Activated CD8-positive, alpha-beta memory T cell treated with anti-CD3 and anti-CD28 coated beads, Interleukin-2, amount 50 U/mL, for 48 hours (primary cell): ENCODE measurements at places on chromosomes 13 and 19.

GRCh38 chr13:42996584-42996983, 4.5 kb upstream of the EPSTI1 start:
- no peak for DNase-seq

DNA sequence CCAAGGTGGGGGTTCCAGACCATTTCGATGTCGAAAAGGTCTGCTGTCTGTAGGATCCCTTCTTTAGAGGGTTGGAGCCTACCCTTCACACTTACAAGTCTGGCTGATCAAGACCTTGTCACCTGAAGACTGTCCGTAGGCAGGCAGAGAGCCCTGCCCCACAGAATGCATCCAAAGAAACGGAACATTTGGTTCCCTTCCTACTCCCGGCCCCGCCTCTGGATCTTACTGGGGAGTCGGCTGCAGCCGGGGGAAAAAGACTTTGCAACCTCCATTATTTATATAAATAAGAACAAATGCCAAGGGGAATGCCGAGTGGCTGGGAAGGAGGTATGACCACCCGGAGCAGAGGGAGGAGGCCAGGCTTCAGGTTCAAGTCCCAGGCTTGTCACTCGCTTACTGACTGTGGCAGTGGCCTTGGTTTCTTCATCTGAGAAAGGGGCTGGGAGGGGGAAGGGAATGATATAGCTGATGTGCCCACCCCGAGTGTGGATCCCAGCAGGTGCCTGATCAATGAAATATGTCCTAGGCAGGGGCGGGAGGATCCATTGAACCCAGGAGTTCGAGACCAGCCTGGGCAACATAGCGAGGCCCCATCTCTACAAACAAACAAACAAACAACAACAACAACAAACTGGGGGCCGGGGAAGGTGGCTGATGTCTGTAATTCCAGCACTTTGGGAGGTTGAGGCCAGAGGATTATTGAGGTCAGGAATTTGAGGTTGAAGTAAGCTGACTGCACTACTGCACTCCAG, 48.7 kb downstream of the RFX2 start:
- peak; percentile 45 for DNase-seq

DNA sequence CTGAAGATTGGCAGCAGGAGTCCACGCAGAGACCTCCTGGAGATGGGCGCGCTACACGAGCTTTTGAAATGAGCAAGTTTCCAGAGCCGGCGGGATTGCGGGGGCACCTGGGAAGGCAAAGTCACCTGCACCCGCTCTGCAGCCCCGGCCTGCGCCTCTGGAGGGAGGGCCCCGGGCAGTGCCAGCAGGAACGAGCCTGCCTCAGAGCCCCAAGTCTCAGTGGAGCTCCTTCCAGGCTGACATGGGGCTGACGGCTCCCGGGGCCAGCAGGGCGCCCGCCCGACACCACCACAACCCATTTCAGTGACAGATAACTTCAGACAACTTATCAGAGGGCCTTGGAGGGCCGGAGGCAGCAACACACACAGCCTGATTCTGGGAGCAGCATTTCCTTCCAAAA, 45.0 kb downstream of the RASA3 start:
- peak; percentile 38 for DNase-seq

GRCh38 chr19:788686-788982, 8.6 kb upstream of the PTBP1 start:
- no peak for DNase-seq

- no peak for DNase-seq
These were observed 76.6 kb upstream of the SPATA13 start for GRCh38 chr13:24083722-24084421.

GRCh38 chr13:87080100-87080779, 590.9 kb upstream of the SLITRK5 start:
- DNase-seq = no peak

DNA sequence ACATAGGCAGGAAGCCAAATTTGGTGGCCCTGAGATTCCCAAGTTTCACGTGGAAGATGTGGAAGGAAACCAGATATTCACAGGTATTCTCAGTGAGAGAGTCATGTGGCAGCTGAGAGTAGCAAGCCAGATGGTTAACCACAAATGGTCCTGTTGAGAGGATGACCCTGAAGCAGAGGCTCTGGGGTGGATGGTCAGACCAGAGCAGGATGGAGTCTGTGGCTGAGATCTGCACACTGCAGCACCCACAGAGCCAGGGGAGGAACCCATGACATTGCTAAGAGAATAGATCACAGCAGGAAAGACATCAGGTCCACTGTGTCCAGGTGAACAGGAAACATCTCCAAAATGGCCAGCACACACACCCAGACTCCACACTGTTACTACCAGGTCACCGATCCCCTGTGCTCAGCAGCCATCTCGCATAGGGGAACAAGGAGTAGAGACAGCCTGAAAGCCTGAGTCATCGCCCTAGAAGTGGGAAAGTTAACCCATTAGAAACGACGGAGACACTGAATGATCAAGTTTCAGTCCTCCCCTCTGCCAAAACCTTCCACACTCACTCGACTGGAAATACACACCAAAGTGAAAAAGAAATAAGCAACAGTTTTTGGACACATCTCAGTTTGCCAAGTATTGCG, 160.0 kb downstream of the RBM26 start:
- no peak for DNase-seq

- no peak for DNase-seq
These were observed 82.8 kb upstream of the MRI1 start for GRCh38 chr19:13681509-13681908.

DNA sequence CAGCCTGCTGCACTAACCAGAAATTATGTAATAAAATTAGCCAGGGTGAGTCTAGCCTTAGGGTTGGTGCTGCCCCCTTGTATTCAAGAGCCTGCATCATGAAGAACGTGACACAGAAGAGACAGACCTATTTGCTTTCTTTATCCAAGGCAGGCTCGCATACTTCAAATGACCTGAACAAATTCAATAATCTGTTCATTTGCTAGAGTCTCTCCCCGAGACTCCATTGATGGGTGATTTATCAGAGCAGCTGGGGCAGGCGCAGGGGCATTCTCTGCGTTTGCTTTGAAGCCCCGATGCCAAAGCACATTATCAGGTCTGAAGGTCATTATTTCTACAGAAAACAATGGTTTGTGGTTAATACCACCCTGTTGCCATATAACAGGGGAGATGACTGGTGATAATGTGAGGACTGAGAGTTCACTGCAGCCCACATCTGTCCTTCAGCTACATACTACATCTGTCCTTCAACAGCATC, 520.3 kb downstream of the DIAPH3 start:
- DNase-seq = no peak

DNA sequence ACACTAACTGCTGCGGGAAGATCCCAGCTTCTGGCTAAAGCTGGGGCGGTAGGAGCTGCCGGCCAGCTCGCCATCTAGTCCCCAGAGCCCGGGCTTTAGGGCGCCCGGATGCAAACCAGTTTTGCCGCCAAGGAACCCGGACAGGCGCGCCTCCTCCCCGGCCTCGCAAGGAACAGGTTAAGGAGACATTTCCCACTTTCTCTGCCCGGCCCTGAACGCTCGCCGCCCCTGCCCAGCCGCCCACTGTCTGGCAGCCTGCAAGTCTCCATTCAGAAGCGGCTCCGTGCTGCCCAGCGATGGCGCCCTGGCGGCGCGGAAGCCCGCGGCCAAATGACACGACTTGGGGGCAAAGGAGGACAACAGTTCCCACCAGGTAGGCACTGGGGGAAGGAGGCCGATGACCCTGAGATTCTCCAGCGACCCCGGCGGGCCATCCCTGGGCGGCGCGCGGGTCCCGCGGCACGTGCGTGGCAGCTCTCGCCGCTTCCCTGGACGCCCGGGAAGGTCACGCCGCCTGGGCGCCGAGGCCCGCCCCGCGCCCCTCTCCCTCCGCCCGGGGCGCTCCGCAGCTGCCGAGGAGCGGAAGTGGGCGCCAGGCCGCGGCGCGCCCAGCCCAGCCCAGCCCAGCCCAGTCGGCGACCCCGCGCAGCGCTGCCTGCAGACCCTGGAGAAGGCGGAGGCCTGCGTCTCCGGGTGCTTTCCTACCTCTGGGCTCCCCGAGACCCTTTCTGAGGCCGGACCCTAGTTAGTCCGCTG, 42.2 kb upstream of the HNRNPA1L2 start:
- peak; percentile 64 for DNase-seq

DNA sequence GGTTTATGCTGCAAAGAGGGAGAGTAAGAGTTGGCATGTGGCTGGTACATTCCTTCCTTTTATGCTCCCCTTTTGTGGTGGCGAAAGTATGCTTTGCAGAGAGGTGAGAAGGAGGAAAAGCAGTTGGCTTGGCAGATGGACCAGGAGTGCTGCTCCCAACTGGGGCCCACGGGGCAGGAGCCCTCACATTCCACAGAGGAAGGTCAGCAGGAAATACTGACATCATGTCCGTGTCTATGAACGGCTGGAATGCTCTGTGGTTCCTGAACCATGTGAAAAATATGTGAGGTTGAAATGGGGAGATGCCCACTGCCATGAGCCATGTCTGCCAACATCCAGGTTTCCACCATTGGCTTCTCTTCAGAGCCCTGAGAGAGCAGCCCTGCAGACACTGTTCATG, 33.3 kb upstream of the GAS6 start:
- no peak for DNase-seq

GRCh38 chr13:109834973-109835720, 48.8 kb upstream of the IRS2 start:
- DNase-seq = no peak

- peak; percentile 89 for DNase-seq
These were observed at the start of gene ZNF296 for GRCh38 chr19:45076029-45076850. ZNF296 (minus strand) TSS chr19:45076478; CDS start chr19:45076373, 105 bp downstream.

DNA sequence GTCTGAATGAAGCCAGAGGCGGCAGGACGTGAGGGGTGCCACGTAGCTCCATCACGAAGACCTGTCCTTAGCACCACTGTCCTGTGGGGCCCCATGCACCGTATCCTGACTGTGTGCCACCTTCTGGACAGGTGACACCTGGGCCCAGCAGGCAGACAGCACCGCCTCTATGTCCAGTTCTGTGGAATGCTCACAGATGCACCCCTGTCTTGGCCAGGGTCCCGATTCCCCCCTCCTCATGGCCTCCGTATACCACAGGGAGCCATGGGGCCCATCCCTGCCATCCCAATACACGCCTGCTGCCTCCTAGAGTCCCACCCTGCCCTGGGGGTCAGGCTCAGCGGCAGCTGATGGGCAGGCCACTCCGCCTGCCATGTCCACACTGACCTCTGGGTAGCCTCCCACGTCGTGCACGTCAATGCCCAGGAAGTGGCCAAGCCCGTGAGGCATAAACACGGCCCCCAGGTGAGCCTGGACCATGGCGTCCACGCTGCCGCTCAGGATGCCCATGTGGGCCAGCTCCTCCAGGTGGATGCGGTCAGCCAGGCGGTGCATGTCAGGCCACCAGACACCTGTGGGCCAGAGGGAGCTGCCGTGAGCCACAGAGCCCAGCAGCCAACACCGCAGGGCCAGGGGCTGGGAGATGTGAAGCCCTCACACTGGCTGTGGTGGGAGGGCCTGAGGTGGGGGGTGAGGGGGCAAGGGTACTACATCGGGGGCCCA, 17.6 kb downstream of the CEBPG start:
- no peak for DNase-seq

- no peak for DNase-seq
These were observed 90.6 kb downstream of the KL start for GRCh38 chr13:33106656-33107360.

DNA sequence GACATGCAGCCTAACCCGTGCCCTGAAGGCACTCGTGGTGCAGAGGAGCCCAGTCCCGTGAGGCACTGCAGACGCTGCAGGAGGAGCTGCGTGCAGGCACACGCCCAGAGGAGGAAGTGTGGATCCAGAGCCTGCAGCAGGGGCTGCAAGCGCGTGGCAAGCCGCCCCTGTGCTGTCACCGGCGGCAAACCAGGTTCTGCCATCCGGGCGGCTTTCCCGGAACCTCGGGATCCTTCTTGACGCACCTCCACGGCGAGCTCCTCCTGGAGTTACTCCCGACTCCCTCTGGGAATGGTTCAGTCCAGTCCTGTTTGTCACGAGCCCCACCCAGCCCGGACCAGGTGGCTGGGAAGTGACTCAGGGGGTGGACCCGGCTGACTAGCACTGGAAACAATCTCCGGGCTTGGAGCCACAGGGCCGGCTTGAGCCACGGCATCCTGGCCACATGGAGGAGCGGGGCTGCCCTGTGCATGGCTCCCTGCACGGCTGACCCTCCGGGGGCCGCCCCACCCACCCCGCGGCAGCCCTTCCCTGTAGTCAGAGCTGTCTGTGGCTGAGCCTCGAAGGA, 10.2 kb downstream of the DPP9 start:
- no peak for DNase-seq

GRCh38 chr19:16384688-16385087, 60.1 kb downstream of the KLF2 start:
- DNase-seq = no peak

- no peak for DNase-seq
These were observed 278.3 kb downstream of the KCTD12 start for GRCh38 chr13:76607866-76608265.

- DNase-seq = no peak
These were observed 35.2 kb upstream of the SLC7A10 start for GRCh38 chr19:33260628-33261418.

- no peak for DNase-seq
These were observed 135.1 kb downstream of the SIPA1L3 start for GRCh38 chr19:38042132-38042531.

GRCh38 chr13:24997367-24997967, 98.5 kb upstream of the PABPC3 start:
- no peak for DNase-seq

DNA sequence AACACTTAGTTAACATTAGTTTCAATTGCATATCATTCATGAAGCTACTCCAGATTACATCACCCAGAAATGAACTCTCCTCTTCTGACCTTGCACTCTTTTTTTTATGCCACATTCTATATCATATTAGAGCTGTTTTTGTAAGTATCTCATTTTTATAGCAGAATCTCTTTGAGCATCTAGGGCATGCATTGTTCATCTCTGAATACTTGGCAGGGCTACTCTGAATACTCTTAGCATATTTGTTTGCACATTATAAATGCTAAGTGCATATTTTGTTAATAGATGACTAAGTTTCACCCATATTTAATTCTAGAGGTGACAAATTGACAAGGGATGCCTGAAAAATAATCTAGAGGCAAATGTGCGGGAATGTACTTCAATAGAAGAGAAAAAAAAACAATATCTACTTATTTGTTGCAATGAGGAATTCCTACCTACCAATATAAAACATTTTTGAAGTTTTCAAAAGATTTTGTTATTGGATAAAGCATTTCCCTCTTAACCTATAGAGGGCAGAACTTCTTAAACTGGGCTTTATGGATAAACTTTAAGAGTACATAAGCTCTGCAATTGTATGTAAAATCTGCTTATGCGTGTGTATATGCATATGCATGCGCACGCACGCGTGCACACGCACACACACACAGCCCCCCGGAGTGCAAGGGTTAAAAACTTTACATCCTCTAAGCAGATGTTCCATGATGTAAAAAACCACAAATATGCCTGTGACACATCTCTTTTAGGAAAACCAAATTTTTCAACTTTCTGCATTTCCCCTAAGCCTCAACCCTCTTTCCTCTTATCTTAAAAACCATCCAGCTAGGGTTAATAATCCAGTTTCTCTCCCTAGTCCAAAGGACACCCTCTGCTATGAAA, 73.0 kb upstream of the OXGR1 start:
- DNase-seq = no peak

DNA sequence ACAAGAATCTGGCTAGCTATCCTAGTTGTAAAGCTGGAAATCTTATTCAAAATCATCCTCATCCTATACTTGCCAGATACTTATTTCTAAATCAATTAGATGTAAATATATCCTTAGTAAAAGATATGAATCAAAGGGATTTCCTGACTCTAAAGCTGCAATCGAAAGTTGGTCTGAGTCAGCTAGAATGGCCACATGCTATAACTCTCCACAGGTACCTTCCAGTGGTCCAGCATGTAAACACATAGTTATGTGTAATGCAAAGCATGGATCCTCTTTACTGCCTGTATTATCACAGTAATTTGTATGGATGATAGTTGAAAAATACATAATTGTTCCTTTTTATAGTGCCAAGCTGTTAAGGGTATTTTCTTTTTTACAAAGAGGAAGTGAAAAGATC, 27.4 kb downstream of the SLITRK6 start:
- DNase-seq = no peak

- DNase-seq = no peak
These were observed 495.6 kb downstream of the SLITRK6 start for GRCh38 chr13:85303630-85304029.
